ENCODE measurements at places on chromosomes 2 and 18.
A peak's percentile ranks its signal among the peaks of the same experiment; 100 is the strongest.

GRCh38 chr2:150806336-150806735, 318.9 kb upstream of the RND3 start:
- DNase-seq = no peak

GRCh38 chr2:153388246-153388645, 90.3 kb downstream of the RPRM start:
- no peak for DNase-seq

DNA sequence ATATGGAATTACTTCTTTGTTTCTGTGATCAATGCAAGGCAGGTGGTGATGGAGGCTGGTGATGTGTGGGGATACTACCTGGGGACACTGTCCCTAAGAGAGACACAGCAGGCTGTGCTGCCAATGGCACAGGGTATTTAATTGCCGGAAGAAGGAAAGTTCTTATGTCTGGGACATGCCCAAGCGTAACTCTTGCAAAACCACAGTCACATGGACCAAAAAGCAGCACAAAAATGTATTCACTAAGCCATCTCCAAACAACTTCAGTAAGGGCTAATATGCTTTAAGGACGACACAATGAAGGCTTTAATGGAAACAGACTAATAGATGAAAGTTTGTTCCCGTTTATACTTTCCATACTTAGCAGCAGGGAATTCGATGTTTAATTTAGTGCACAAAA, 49.7 kb upstream of the AP1S3 start:
- no peak for DNase-seq

- DNase-seq = no peak
These were observed 509.6 kb upstream of the TCF4 start for GRCh38 chr18:56097621-56098020.

GRCh38 chr2:180562378-180562777, 418.0 kb upstream of the UBE2E3 start:
- DNase-seq = no peak

DNA sequence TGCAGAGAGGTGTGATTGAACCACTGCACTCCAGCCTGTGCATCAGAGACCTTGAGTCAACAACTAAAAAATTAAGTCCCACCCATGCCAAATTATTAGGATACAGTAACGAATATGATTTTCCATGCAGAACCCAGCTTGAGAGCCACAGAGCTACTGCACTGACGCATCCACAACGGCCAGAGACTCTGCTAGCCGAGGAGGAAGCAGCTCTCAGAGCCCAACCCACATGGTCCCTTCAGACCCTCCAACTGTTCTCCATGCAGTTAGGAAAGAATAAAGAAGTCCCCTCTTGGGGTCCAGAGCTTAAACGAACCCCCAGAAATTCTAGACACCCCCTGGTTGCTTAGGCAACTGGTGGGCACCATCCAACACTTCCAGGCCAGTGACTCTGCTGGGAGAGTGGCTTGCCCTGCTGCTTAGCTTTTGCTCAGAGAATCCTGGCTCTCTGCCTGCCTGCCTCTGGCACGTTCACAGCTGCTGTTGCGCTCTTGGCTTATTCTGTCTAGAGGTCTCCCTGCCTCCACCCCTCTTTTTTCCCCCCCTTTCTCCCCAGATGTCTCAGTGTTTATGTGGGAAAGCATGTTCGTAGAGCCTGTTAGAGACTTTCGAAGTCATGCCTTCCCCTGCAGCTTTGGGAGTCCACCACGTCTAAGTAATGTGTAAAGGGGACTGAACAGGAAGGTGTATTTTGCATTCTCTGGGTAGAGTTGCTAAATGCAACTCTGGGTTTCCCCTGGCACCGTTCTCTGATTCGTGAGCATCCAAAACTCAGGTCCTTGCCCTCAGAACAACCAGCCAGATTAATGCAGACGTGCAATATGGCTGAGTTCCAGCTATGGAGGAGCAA, 26.0 kb upstream of the SP3 start:
- peak; percentile 75 for DNase-seq

GRCh38 chr2:96877042-96877451, 7.2 kb upstream of the SEMA4C start:
- DNase-seq = no peak

GRCh38 chr2:111905990-111906735, 7.8 kb downstream of the MERTK start:
- DNase-seq = no peak

GRCh38 chr18:63443829-63444228, 21.6 kb upstream of the VPS4B start:
- no peak for DNase-seq

- peak; percentile 46 for DNase-seq
These were observed 39.3 kb upstream of the SERPINB2 start for GRCh38 chr18:63848159-63848558.

- no peak for DNase-seq
These were observed 39.2 kb downstream of the SCN1A start for GRCh38 chr2:166088634-166089033.

- no peak for DNase-seq
These were observed 12.7 kb upstream of the SELENOI start for GRCh38 chr2:26333293-26333692.

DNA sequence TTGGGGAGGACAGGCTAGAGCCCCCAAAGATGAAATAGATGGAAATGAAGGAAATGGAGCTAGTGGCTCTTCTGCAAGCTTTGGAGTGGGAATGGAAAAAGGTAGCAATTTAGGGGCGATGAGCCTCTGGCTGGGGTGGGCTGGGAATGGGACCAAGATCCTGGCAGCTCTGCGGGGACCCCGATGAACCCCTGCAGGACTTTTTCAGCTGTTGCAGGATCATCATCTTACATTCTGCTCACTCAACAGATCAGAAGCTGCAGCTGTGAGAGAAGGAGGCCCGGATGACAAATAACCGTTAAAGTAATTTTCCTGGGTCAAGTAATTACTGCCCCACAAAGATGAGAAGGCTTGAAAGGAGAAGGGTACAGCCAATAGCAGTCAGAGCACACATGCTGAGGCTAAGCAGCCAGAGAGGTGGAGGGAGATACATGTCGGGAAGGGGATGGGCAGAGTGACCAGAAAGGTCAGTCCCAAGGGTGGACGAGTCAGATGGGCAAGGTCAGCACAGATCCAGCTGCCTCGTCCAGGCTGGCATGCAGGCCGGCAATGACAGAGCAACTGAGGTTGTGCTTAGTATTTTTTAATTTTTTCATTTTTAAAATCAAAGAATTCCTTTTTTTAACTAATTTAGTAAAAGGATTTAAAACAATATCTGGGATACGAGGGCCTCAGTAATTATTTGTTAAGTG, 245.0 kb upstream of the RAB6C start:
- no peak for DNase-seq

- DNase-seq = no peak
These were observed 2.7 kb downstream of the SDC1 start for GRCh38 chr2:20222014-20222768.

- peak; percentile 86 for DNase-seq
These were observed 128.6 kb downstream of the ZNF532 start for GRCh38 chr18:58993260-58993659.

- no peak for DNase-seq
These were observed 62.8 kb downstream of the GRB14 start for GRCh38 chr2:164558450-164558849.

- no peak for DNase-seq
These were observed 19.8 kb upstream of the ZNF532 start for GRCh38 chr18:58844871-58845270.
